Central memory CD4-positive, alpha-beta T cell (primary cell): ENCODE measurements at places on chromosomes 2 and 18.

- DNase-seq, result no peak
Measured at GRCh38 chr2:133262893-133263292, 305.4 kb downstream of the NCKAP5 start.

DNA sequence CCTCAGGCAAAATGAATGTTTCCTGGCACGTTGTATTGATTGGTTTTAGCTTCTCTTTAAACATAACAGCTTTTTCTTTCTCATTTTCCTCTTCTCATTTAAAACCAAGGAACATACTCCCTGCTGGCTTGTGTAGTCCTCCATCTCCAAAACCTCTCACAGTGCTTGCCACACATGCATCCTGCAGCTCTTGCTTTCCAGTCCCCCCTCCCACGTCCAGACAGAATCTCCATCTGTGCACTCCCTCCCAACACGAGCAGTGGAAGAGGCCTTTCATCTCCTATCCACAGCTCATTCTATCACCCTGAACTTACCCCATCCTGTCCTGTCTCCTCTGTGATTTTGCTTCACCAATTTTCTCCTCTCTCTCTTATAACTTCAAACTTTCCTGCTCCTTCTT lies 99.6 kb upstream of the THSD7B start:
- no peak for DNase-seq

DNA sequence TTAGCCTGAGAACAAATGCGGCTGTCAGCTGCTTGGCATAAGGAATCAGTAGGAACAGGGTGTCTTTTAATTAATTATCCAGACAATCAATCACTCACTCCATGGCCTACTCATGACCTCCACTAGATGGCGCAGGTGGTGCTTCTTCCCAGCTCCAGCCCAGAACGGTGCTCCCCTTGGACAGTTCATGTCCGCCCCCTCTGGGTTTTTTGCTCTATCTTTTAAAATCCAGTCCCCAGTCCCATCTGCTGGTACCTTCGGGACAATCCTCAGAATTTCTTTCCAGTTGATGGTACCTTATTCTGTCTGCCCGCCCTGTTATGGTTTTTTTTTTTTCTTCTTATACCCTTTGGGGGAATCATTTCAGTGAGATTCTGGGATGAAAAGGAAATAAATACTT lies 99.8 kb downstream of the CACNB4 start:
- DNase-seq, result peak; percentile 4

- no peak for DNase-seq
Measured at GRCh38 chr2:56009758-56010458, 86.3 kb upstream of the EFEMP1 start.

GRCh38 chr18:37322492-37323035 lies 243.0 kb downstream of the CELF4 start:
- DNase-seq, result no peak

GRCh38 chr18:33304277-33304676 lies 136.2 kb downstream of the CCDC178 start:
- DNase-seq, result no peak

DNA sequence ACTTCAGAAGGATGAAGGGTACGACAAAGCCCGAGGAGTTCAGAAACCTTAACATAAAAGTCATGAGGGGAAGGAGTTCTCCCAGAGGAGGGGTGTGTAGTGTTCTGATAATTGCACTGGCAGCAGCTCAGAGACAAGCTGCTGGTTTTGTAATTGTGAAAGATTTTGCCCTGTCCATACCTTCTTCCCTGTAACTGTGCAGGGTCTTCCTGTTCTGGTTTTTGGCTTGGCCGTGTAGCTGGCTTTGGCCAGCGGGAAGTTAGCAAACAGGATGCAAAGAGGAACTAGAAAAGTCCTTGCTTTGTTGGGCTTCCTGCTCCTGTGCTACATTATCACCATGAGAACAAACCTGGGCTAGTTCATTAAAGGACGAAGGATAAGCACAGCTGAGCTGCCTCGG lies 160.8 kb downstream of the LPIN1 start:
- DNase-seq, result no peak

DNA sequence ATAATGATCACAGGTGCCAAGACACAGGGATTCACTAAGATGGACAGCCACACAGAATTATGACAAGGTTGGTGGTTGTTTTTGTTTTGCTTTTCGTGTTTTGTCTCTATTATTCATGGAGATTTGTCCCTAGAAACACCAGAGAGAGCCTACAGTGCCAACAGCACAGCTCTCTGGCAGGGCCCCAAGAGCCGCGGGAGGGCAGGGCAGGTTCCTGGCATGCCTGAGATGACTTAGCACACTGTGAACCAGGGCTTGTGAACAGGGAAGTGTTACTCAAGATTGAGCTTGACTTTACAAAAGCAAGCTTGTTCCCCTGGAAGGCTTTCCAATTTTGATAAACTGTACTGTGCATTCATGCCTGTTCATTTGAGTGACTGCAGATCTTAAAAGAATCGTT lies 437.4 kb upstream of the SALL3 start:
- no peak for DNase-seq

DNA sequence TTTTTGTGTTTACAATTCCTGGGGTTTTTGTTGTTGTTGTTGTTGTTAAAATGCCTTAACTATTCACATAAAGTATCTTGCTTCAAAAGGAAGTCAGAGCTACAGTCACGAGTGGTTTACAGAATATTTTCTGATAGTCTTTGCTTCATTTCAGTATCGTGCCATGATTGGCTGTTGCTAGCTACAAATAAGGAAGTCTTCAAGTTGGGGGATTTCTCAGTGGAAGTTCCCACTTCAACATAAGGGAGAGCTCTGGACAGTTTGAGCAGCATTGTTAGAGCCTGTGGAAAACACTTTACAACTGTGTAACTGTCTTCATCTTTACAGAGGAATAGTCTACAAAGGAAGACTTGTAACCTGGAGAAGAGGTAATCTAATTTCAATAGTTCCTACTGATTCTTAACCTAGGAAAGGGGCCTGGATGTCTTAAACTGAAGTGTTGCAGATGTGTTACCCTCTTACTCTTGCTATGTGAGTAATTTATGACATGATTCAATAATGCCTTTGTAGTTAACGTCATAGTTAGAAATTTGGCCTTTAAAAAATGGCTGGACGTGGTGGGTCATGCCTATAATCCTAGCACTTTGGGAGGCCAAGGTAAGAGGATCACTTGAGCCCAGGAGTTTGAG lies 23.4 kb upstream of the TANK start:
- DNase-seq, result peak; percentile 78

DNA sequence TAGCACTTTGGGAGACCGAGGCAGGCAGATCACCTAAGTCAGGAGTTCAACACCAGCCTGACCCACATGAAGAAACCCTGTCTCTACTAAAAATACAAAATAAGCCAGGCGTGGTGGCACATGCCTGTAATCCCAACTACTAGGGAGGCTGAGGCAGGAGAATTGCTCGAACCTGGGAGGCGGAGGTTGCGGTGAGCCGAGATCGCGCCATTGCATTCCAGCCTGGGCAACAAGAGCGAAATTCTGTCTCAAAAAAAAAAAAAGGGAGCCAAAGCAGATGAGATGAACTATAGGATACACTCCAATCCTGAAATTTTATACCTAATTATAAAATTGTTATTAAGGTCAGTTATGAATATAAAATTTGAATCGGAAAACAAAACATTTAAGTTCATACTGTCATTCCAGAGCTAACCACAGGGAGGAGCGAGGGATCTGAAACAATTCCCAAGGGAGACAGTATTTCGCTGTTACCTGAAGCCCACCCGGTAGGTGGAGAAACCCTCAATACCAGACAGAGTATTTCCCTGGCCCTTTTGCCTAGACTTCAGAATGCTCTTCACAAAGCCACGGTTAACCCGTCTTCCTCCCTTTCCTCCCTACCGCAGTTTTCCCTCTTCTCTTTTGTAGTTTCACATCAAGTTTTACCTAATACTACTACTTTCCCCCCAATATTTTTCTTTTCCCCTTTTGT lies 1.4 kb downstream of the PPM1G start:
- DNase-seq, result no peak

DNA sequence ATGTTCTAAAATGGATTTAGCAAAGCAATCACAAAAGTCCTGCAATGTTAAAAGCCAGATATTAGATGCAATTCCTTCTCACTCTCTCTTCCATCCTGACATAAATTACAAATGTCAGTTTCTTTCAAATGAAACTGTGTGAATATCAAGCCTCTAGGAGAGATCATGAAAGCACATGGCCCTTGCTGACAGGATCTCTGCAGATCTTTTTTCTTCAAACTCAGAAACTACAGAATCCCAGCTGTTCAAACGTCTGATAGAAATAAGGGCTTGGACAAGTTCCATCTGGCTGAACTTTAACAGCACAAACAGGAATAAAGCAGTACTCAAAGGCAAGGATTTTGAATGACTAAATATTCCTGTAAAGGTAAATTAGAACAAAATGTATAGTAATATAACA lies 47.6 kb downstream of the PDE1A start:
- DNase-seq, result no peak

DNA sequence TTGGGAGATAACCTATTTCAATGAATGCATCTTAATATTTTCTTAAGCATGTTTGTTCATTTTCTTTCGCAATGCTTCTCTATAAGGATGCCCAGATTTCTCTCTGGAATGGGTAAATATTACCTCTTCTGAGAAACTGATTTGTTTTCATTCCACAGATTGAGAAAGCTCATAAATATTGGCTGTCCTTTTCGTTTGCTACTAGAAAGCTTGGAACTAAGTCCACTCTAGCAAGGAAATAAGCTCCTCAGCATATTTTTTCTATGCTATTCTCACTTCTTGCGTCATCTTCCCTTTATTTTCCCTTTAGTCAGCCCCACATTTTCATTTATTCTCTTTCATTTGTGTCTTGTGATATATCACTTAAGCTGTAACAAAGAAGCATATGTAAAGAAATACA lies 76.3 kb downstream of the ANTXR1 start:
- DNase-seq, result no peak
